ENCODE measurements at places on chromosomes 5 and 9. TPM values are rescaled to one million over a fixed set of nuclear protein-coding genes. Genes with fewer than 3 reads are reported as not detected.
A peak's percentile ranks its signal among the peaks of the same experiment; 100 is the strongest.

CCL21 gene
- not detected for total RNA-seq

CTXN3 gene
- not detected for total RNA-seq

OMD gene
- not detected for total RNA-seq

NMUR2 gene
- not detected for total RNA-seq

SCGB3A2 gene
- total RNA-seq = not detected

SPINK13 gene
- not detected for total RNA-seq

UGT3A2 gene
- not detected for total RNA-seq

DNA sequence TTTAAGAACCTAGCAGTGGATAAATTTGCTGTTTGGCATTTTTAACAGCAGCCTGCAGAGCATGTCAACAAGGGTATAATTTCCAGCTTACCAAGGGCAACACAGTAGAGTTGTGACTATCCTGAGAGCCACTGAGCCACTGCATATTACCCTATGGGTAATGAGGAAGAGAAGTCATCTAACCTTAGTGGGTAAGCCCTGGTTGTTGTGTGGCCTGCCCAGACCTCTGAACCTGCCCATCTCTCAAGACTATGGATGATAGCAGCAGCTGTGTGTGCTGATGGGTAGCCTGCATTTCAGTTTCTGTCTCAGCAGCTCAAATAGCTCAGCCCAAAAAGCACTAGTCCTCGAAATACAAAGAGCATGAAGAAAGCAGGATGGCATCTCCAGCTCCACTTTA, 56.1 kb upstream of the PIP5K1B start:
- no peak for DNase-seq

- DNase-seq = peak; percentile 33
These were observed 1.0 kb upstream of the MEF2C start for GRCh38 chr5:88883836-88884607.

DNA sequence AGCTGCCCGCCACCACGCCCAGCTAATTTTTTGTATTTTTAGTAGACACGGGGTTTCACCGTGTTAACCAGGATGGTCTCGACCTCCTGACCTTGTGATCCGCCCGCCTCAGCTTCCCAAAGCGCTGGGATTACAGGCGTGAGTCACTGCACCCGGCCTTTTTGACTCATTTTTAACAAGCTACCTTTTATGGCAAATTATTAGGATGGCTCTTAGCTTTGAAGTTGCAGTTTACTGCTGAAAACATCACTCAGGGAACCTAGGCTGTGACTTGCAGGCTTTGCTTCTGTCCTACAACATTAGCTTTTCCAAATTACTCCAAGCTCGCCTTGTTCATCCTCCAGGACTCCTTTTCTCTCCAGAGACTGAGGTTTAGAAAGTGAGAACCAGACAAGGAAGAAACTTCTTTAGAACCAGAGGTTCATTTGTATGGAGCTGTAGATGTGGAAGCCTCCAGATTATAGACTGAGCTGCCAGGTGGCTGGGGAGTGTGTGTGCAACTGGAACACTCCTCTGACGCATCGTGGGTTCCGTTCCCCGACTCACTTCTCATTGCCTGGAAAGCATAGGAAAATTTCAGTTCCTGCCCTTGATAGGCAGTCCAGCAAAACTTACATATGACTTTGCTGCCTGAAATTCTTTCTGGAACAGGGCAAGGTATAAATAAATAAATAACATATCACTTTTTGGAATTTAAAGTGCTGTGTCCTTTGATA, 23.8 kb upstream of the SPTAN1 start:
- DNase-seq = no peak

DNA sequence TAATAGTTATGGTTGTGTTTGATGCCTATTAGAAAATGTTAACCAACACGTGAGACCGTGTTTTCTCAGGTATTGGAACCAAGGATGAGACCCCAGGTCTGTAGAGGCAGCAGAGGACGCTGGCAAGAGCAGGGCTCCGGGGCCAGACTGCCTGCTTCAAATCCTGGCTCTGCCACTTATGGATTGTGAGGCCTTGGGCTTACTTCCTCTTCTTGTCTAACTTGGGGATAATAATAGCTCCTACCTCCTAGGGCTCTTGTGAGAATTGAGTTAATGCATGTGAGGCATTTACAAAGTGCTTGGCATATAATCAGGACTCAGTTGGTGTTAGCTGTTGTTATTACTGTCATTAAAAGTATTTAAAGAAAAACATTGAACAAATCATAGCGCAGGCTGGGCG, 85.5 kb upstream of the PITX1 start:
- no peak for DNase-seq

- DNase-seq = no peak
These were observed 24.4 kb downstream of the WDR36 start for GRCh38 chr5:111116550-111116949.

DNA sequence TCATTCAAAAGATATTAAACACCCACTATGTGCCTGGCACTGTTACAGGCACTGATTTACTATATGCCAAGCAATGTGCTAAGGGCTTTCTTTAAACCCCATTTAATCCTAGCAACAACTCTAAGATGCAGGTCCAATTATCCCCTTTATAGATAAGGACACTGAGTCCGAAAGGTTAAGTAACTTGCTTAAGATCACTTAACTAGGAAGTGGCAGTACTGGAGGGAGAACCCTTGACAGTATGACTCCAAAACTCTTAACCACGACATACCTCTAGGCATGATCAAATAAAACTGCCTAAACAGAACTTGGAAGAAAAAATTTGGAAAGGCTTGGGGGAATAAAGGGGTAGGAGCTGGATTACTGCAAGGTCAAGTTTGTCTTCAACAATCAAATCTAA, 1.7 kb downstream of the RAB14 start:
- no peak for DNase-seq

GRCh38 chr5:148840531-148840930, 14.1 kb downstream of the ADRB2 start:
- no peak for DNase-seq

DNA sequence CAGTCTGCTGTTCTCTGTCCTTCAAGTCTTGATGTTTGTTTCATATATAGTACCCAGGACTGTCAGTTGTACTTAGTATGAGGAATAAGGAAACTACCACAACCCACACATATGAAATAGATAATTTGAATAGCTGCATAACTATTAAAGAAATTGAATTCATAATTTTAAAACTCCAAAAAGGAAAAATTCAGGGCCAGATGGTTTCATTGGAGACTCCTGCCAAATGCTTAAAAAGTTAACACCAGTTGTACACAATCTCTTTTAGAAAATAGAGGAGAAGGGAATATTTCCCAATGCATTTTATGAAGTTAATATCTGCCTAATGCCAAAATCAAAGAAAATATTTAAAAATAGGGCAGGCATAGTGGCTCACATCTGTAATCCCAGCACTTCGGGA, 24.6 kb upstream of the SPIN1 start:
- no peak for DNase-seq

All from activated naive CD8-positive, alpha-beta T cell treated with anti-CD3 and anti-CD28 coated beads for 36 hours (primary cell).